NCI-H510A treated with DMSO at 0.1 percent for 48 hours (cell line): ENCODE measurements at places on chromosomes 6 and 20.

GRCh38 chr6:89161326-89162046 lies 15.6 kb downstream of the PM20D2 start:
- DNase-seq, result no peak

DNA sequence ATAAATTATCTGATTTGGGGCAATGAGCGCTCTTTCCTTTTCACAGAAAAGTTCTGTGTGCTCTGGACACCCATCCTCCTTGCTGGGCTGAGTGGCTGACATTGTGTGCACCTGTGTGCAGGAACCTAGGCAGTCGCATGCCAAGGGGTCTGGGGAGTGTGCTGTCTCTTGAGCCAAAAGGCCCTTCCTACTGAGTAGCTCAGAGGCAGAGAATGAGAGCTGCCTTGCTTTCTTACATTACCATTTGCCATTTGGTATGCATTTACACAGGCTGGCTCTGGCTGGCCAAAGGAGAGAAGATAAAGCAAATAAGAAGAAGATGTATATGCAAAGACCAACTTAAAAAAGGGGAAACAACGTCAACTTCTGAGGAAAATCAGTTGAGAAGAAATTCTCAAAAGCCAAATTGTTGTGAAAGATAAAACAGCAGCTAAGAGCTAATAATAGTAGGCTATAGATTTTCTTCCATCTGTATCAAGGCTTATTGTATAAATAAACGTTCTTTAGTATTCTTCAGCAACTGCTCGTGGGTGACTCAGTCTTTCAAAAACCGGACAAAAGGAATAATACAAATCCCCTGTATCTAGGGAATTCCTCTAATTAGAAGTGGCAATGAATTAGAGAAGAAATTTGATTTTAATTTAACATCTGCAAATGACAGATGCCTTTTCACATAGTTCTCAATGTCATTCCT lies 121.9 kb downstream of the INSM1 start:
- no peak for DNase-seq

- DNase-seq, result no peak
Measured at GRCh38 chr20:63042448-63043071, 35.8 kb upstream of the BHLHE23 start.

- no peak for DNase-seq
Measured at GRCh38 chr6:113671421-113671820, 185.7 kb upstream of the MARCKS start.

DNA sequence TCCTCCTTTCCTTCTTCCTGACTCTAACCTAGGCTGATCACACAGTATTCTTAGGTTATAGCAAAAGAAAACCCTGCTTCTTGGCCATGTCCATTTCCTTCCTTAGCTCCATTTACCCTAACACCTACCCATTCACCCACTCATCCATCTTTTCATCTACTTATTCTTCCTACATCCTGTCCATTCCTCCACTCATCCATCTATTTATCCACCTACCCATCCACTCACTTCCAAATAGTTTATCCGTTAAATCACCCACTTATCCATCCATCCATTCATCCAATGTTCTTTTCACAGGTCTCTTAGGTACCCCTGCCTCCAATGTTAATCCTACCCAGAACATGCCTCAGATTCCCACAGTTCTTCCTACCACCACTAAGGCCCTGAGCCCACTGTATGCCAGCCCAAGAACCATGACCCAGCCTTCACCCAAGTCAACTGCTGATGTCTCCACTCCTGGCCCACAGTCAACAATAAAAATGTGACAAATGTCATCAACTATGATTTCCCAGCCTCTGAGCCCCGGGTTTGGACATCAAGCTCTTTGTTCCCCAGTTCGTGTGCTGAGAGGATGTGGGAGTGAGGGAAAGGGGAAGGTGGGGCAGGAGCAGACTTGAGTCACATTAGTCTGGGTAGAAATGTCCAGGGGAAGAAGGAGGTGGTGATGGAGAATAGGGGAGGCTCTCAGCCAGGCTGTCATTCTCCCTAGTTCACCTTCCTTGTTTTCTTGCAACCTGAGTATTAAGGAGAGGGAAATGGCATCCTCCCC lies 24.4 kb downstream of the TREML4 start:
- DNase-seq, result no peak

DNA sequence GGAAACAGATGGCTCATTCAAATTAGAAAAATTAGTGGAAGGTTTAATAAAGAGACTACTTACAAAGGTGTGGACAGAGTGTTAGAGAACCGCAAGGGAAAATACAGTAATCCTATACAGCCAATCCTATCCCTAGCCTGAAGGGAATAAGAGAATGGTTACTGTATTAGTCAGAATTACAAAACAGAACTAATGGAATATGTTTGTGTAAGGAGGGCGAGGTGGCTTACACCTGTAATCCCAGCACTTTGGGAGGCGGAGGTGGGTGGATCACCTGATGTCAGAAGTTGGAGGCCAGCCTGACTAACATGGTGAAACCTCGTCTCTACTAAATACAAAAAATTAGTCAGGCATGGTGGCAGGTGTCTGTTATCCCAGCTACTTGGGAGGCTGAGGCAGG lies 16.3 kb upstream of the TRPC4AP start:
- DNase-seq, result no peak
